ENCODE measurements at places on chromosomes 7 and 10.

DNA sequence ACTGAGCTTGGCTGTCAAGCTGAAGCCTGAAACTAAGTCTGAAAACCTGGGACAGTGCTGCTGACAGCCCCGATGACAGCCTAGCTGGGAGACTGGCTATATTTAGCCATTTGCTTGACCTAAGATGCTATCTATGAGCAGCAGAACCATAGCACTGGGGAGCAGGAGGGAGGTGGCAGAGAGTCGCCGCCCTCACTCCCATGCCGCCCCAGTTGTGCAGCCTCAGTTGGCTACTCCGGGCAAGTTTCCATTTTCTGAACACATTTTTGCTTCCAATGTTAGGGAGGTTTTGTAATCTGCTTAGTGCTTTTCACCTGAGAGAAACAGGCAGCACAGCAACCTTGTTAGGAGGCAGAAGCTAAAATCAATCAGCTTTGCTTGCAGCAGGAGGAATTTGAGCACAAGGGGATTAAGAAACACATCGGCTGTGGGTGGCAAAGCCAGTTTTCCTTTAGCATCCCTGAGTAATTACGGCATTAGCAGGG, 20.4 kb upstream of the C10orf71 start:
- DNase-seq = no peak

DNA sequence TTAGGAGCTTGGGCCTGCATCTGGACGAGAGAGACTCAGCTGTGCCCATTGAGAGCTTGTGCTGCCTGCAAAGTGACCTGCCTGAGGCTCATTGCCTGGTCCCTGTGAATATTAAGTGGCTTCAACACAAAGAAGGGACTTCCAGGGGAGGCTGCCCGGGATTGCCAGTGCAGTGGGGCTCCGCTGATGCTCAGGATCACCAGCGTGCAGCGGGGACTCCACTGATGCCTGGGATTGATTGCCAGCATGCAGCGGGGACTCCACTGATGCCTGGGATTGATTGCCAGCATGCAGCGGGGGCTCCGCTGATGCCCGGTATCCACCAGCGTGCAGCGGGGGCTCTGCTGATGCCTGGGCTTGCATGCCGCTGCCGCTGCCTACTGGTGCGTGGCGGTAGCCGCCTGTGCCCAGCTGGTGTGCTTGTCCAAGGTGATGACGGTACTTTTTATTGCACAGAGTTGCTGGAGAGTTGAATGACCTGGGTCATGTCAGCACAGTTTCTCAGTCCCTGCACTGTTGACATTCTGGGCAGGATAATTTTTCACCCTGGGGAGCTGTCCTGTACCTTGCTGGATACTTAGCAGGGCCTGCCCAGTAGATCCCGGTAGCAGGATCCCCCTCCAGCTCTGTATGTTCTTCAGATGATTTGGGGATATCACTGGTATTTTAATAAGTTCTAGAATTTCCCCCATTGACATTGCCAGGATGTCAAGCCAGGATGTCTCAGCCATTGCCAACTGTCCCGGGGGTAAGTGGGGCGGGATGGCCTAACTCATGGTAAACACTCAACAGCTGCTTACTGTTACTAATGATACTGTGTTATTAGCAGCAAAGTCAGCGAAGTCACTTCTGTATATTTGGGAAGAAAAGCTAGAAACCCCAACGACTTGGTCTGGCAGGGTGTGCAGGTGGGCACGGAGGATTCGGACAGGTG, 13.0 kb downstream of the DOCK1 start:
- DNase-seq = no peak

DNA sequence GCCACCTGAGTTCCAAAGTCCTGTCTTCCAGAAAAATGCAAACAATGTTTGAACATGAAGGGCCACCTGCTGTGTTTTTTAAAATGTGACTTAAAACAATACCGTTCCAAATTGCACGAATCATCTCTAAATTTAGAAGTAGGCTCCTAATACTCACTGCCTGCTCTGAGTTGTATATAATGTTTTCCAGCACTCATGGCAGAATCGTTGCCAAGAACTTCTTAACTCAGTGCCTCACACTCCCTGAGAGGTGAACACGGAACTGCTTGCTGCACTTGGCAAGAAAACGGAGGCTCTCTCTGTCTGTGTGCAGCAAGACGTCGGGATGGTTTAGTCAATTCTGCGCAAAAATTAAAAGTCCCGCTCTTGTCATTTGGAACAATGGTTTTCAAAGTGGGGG, 757.3 kb upstream of the AUTS2 start:
- no peak for DNase-seq

- DNase-seq = no peak
Observed at GRCh38 chr7:1232103-1232466, 587 bp upstream of the UNCX start.

- no peak for DNase-seq
Observed at GRCh38 chr10:25701652-25702051, 232.4 kb upstream of the MYO3A start.

- DNase-seq = no peak
Observed at GRCh38 chr7:31890766-31891165, 179.4 kb downstream of the PDE1C start.

- DNase-seq = peak; percentile 19
Observed at GRCh38 chr10:35541720-35542119, 63.4 kb upstream of the GJD4 start.

DNA sequence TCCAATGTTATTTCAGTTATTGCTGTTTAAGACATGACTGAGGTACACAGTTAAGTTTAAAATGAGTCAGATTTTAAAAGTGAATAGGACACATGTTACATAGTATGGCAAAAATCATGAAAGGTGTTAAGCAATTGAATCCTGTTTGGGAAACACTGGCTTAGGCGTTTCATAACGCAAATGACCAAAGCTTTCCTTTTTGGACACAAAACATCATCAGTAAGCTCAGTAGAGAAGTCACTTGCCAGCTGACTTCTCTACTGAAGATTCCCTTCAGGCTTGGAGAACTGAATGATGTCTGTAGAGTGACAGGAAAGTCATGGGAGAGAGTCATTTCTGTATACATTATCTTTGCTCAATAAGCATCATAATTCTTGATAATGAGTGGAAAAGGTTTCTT, 64.4 kb upstream of the RSBN1L start:
- no peak for DNase-seq

- DNase-seq = no peak
Observed at GRCh38 chr10:6065406-6065805, 3.2 kb upstream of the IL2RA start.

DNA sequence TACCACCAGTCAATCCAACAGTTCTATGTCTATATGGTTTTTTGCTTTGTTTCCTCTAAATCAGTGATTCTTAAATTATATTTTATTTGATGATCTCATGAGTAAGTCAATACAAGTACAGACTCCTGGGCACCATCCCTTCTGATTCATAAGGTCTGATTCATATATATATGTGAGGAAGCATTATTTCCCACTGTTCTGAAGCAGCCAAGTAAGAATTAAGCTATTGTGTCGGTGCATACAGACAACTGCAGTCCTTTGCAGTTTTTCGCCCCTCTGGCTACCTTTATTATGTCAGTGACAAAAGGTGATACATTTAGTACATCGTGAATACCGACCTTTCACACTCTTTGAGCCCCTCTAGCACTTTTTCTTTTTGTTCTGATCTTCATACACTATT, 1079.6 kb upstream of the C7orf33 start:
- no peak for DNase-seq

- DNase-seq = no peak
Observed at GRCh38 chr10:63561341-63561740, 40.1 kb downstream of the REEP3 start.

- DNase-seq = no peak
Observed at GRCh38 chr7:36906448-36906847, 182.2 kb upstream of the AOAH start.

DNA sequence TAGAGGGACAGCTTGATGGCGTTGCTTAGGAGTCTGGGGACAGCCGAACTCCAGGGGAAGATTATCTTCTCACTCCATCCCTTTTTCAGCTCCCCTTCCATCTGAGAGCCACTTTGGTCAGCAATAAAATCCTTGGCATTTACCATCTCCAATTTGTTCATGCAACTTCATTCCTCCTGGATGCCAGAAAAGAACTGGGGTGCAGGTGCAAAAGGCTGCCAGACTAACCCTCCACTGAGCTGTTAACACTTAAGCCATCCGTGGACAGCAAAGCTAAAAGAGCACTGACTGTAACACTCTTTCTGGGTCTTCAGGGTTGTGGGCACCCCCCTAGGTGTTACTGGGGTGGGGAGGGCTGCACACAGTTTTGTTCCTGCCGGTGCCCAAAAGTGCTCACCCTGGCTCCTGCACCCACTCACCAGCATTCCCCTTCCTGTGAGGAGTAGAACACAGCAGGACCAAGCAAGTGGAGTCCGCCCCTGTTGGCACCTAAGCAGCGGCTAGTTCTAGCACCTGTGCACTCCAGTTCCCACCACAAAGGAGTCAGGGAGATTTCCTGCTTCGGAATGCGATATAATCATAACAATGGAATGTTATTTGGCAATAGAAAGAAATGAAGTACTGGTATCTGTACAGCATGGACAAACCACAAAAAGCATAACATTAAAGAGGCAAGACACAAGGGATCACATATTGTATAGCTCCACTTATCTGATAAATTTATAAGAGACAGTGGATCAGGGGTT, 95.1 kb downstream of the NPY start:
- no peak for DNase-seq

- no peak for DNase-seq
Observed at GRCh38 chr10:5314840-5315239, 49.9 kb upstream of the UCN3 start.

- no peak for DNase-seq
Observed at GRCh38 chr7:56026538-56026937, 24.7 kb downstream of the PSPH start.

- no peak for DNase-seq
Observed at GRCh38 chr10:96410296-96410695, 51.5 kb upstream of the OPALIN start.

DNA sequence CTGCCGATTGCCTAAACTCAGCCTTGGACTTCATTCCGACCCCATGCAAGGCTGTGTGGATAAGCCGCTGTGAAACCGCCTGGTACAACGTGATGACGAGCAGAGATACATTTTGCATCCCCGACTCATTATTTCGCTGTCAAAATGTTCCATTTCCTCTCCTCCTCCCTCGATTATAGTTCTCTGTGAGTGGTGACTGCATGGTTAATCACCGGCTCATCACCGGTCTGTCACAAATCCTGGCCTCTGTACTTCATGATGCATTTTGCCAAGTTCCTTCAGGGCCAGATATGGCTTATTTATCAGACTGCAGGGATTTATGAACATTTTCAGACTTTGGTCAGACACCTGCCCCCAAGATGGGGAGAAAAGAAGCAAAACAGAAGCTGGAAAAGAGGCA, 461.6 kb upstream of the DPP6 start:
- DNase-seq = no peak

- DNase-seq = peak; percentile 65
Observed at GRCh38 chr7:148664324-148664723, 34.4 kb upstream of the CUL1 start.

DNA sequence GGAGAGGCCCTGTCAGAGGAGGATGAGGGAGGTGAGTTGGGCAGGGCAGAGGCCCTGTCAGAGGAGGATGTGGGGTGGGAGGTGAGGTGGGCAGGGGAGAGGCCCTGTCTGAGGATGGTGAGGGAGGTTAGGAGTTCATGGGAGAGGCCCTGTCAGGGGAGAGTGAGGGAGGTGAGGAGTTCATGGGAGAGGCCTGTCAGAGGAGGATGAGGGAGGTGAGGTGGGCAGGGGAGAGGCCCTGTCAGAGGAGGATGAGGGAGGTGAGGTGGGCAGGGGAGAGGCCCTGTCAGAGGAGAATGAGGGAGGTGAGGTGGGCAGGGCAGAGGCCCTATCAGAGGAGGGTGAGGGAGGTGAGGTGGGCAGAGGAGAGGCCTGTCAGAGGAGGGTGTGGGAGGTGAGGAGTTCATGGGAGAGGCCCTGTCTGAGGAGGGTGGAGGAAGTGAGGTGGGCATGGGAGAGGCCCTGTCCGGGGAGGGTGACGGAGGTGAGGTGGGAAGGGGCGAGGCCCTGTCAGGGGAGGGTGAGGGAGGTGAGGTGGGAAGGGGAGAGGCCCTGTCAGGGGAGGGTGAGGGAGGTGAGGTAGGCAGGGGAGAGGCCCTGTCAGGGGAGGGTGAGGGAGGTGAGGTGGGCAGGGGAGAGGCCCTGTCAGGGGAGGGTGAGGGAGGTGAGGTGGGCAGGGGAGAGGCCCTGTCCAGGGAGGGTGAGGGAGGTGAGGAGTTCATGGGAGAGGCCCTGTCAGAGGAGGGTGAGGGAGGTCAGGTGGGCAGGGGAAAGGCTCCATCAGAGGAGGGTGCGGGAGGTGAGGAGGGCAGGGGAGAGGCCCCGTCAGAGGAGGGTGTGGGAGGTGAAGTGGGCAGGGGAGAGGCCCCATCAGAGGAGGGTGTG, 73.7 kb downstream of the INPP5A start:
- no peak for DNase-seq

- DNase-seq = no peak
Observed at GRCh38 chr10:34102893-34103506, 712.1 kb downstream of the PARD3 start.

GRCh38 chr10:73251683-73252444, 580 bp downstream of the MRPS16 start:
- DNase-seq = no peak

DNA sequence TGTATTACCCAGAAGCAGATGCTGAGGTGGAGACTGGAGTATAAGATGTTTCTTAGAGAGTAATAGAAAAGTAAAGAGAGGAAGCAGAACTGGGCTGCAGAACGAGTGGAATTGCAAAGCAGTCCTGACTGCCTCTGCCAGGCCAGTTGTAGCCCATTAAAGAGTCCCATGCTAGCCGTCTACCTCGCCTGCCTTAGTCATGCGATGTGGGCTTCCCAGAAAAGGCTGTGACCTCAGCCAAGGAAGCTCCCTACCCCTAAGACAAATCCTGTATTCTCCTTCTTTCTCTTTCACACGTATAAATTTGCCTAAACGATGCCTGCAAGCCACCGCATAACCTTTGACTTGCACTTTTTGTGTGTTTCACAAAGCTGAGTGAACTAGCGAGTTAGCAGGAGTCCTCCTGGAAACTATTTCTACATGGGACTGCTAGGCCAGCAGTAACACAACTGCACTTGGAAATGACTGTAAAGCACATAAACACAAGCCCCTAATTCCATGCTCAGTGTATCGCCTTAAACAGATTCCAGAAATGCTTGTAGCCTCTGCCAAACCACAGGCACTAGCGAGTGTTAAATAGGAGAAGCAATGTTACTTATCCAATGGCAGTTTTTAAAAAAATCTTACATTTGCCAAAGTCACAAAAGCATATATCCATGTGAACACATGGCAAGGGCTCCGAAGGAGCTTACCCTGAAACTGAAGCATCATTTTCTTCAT, 47.4 kb upstream of the GNAI1 start:
- no peak for DNase-seq
